NCI-H1105 treated with DMSO at 0.1 percent for 48 hours (cell line): ENCODE measurements at places on chromosomes 3 and 15.

GRCh38 chr3:105353485-105354161, 13.1 kb upstream of the ALCAM start:
- no peak for DNase-seq

- no peak for DNase-seq
Measured at GRCh38 chr3:167864552-167864874, 129.0 kb downstream of the SERPINI1 start.

GRCh38 chr3:3335903-3336302, 156.4 kb upstream of the CRBN start:
- DNase-seq: no peak

GRCh38 chr3:12655701-12656100, 8.2 kb downstream of the RAF1 start:
- DNase-seq: no peak

DNA sequence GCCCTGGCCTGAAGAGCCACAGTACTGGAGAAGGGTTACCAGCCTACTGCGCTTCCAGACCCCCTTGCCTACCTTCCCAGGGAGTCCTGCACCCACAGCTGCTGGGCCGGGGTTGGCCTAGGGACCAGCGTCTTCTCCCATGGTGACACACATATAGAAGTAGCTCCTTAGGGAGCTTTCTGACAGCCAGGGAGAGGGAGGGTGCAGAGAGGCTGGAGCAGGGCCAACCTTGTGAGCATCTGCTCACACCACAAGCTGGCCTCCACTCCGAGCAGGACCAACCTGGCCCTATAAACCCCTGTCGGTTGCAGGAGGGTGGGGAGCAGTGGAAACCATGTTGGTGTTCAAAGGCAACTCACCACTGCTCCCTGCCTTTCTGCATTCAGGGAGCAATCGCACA, 35.2 kb downstream of the SRPRB start:
- no peak for DNase-seq

DNA sequence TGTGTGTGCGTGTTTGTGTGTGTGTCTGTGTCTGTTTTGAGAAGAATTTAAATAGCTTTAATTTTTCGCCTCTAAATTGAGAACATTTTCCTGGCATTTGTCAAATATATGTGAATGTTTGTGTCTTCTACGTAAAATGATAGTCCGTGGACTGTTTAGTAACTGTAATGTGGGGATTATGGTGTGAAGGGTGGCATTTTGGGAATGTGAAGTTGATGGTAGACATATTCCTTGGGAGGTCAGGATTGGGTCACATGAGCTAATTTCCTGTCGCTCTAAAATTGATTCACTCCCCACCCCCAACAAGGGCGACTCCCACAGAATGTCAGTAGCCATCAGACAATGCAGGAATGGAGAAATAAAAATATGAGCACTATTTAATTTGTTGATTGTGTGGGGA, 107.3 kb downstream of the ITPR1 start:
- DNase-seq: no peak

DNA sequence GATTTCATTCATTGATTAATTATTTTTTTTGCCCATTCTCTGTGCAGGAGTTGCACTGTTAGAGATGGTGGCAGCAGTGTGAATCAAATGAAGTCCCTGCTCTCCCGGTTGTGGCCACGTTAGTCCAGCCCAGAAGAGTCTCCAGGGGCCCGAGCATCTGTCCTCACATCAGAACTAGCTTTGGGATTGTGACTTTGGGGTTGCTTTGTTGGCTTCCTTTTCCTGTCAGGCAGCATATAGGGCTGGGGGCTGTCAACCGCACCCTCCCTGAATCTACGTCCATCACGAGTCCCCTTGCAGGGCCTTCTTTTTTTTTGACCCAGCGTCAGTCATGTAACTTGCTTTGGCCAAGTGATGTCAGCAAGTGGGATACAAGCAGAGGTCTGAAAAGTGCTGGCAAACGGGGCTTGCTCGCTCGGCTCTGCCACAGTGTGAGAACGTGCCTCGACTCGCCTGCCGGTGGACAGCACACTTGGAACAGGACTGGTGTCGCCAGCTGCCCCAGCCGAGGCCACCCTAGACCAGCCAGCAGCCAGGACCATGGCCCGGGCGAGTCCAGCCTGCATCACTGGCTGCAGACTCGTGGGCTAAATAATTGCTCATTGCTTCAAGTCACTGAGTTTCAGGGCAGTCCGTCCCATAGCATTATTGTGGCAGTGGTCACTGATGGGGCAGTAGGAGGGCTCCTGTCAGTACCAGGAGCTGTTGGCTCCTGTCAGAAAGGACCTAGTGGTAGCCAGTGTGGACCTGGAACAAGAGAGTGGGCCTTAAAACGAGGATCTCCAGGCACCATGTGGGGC, 151.6 kb upstream of the MEF2A start:
- DNase-seq: no peak

GRCh38 chr15:40660686-40661085, 34.3 kb upstream of the RAD51 start:
- no peak for DNase-seq

DNA sequence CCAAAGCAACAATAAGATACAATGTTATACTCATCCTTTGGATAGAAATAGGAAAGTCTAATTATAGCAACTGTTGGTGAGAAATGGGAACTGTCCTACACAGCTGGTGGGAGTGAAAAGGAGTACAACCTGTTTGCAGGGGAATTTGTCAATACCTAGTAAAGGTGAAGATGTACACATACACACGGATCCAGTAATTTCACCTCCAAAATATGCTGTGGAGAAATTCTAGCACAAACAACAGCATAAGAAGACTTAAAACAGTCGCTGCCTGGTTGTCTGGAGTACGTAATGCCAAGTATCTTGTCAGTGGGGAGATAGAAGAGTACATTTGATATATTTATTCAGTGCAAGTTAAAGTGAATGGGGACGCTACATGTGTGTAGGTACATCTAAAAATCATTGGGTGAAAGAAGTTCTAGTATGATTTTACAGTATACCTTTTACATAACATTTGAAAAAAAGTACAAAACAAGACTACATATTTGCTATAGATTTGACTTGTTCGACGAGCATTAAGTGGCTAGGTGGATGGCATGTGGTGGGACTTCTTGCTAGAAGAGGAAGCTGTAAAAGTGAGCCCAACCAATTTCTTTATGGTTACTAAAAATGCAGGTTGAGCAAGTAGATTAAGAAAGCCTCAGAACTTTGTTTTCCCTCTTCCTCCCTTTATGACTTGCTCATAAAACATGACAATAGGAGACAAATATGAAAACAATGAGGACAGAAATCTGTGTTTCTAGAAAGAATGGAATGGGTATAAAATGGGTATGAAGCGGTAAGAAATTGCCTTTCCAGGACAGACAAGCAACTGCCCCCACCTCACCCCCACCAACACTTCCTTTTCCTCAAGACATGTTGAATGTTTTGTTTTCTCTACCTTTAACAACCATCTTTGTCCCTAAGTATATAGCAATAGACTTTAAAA, 50.2 kb upstream of the CCR4 start:
- no peak for DNase-seq

GRCh38 chr3:51684971-51685751, 14.1 kb downstream of the TEX264 start:
- no peak for DNase-seq

DNA sequence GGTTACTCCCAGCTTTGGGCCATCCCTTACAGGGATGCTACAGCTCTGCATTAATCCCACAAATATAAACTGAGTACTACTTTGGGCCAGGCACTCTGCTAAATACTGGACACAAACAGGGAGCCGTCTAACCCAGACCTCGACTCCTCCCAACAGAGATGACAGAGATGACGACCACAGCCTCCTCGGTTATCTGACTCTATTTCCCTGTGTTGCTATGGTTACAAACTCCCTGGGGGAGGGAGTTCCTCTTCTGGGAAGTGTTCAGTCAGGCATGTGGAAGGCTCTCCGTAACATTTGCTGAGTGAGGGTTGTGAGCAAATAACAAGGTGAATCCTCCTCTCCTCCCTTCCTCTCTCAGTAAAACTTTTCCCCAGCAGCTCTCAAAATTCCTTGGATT, 6.7 kb upstream of the CMTM7 start:
- no peak for DNase-seq

DNA sequence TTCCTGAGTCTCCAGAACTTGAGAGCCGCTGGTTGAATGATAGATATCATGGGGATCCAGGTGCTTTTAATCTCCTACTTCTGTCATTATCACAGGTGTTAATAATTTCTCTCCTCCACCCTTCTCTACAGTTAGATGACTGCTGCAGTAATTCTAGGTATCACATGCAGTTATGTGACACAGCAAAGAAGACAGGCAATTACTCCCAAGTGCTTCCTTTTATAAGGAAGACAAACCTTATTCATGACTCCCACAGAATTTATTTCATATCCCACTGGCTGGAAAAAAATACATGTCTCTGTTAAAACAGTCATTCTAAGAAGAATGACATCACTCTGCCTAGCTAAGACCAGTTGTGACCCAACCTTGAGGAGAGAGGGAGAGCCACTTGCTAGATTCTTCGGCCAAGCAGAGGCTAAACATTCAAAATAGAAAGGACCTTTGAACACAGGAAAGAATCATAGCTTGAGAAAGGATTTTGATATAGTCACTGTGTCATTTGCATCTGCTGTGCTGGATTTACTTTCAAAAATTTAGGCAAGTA, 500.6 kb downstream of the SI start:
- DNase-seq: peak; percentile 13

GRCh38 chr3:97939401-97939800, 32.8 kb downstream of the RIOX2 start:
- DNase-seq: no peak

DNA sequence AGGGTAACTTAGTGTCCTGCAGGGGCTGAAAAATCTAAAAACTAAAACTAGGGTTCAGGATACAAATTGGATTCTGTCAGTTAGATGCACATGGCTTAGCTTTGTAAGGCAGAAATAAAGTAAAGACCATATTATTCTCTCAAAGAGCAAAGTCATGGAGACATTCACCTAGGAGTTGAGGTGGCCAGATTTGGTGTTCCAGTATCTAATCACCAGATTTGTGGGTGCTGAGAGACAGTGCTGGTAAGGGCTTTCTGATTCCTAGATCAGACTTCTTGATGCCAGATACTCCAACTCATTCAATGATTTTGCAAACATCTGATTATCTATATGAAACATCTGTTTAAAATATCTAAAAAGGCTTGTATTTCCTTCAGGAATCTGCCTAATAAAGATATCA, 28.3 kb upstream of the TBC1D5 start:
- DNase-seq: no peak

DNA sequence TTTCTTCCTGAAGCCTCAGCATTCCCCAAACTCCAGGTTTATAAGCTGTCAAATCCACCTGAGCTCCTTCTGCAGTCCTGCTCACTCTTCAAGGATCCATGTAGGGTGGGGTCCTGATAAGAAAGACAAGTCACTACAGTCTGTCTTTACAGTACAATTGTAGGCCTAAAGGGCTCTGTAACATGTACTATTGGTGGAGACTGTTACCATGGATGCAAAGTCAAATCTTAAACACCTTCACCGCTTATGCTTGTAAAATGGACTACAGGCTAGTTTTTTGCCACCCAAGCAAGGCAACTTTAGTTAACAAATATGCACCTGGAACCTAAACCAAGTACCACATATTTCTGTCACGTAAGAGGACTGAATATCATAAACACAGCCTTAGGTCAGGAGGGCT, 44.7 kb downstream of the CBLB start:
- no peak for DNase-seq

DNA sequence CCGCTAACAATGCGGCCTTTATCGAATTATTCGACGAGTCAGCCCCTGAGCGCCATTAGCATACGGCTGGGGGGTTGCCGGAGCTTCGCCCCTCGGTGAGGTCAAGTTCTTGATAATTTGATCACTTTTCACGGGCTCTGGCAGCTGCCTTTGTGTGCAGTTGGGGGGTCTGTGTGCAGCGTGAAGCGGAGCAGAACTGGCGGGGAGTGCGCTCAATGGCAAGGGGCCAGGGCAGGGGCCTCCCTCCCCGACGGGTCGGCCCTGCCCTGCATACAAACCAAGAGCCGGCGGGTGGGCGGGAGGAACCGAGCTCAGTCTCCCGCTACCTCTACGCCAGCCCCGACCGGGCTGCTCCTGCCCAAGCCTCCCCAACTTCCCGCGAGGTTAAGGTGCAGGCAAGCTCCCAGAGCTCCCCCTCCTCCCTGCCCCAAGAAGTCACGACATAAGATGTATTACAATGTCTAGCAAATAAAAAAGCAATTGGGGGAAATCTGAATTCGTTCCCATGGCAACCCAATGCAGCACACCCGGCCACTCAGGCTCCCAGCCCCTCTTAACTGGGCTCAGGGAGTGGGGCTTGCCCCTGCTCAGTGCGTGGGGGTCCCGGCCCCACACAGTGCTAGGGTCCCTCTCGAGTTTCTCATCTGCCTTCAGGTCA, 34.1 kb upstream of the POLG start:
- DNase-seq: peak; percentile 19

DNA sequence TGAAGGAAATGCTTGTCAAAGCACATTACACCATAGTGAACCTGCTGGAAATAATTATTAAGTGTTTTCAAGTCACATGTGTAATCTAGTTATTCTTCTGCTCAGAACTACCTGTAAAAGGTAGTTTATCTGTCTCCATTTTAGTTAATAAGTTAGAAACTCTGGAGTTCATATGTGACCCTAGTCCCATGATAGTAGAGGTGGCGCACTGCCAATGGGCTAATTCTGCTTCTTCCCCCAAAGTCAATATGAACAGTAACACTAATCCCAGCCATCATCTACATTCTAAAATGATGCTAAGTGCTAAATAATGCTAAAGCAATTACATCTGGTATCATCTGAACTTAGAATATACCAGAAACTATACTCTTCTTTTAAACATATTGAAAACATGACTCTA, 361.0 kb upstream of the NECTIN3 start:
- peak; percentile 9 for DNase-seq

- no peak for DNase-seq
Measured at GRCh38 chr3:188955919-188956318, 215.9 kb upstream of the TPRG1 start.

DNA sequence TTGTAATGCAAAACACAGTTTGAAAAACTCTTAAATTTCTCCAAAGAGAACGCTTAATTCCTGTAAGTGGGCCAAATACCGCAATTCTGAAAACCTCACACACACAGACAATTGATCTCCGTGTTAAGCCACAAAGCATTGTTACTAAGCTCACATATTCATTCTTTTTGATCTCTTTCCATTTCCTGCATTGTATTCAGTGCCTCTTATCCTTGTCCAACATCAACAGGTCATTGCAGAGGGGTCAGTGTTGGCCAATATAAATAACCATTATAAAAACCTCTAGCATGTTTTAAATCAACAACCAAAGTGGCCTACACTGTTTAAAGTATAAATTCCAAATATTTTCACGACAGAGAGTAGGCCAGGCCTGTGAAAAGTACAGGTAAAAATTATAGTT, 171.1 kb downstream of the PDZRN3 start:
- DNase-seq: no peak

DNA sequence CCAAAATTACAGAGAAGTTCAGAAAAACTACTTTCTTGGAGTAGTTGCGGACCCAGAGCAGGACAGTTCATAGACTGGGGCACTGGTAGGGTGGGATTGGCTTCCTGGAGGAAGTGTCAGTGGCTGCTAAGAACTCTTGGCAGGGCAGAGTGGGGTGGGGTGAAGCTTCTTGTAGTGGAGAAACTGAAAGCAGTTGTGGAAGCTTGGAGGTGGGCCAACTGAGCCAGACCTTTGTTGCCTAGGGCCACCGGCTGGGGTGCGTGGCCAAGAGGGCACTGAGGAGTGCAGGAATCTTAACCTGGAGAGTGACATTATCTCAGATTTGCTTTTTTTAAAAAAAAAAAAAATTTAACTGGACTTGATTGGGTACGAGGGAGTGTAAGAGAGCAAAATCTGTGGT, 3.1 kb downstream of the KAT2B start:
- DNase-seq: no peak

GRCh38 chr3:66037986-66038369, 740 bp downstream of the MAGI1 start:
- no peak for DNase-seq
